ENCODE measurements at places on chromosomes 1 and 21.
A peak's percentile ranks its signal among the peaks of the same experiment; 100 is the strongest.

DNA sequence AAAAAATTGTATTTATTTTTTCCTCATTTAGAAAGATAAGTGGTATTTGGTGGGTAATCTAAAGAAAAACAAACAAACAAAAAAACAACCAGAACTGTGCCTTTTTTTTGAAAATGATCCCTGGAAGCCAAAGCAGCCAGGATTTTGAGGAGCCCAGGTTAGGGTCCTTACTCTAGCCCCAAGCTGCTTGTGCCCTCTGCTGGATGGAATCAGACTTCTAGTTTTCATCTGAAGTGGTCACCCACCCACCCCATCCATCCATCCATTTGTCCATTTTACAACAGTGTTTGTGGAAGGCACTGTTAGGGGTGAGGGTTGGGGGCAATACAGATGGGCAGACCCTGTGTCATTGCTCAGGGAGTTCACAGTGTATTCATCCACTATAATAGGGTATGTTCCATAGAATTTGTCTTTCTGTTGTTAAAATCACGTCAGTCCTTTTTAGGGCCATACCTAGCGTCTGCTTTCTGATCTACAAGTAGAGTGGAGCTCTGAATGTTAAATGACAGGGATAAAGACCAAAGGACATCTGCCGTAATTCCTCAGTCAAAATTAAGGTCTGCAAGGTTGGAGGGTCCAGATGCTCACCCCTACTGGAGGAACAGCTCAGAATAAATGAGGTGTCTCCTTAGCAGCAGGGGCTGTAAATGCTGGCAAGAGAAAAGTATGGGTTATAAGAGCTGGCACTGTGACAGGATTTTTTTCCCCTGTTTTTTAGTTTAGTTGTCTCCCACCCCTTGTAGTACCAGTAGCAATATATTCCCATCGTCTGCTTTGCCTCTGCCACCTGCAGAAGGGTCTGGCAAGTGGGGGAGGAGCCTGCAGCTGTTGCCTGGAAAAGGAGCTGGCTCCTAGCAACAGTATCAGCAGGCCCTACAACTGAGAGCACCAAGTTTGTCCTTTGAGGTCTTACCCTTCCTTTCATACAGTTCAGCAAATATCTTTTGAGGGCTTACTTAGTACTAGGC, 3.2 kb downstream of the LRRC42 start:
- no peak overlapping the region for H3K4me3 ChIP-seq
- peak; percentile 11 for DNase-seq
- H3K27ac ChIP-seq: no peak overlapping the region
- no peaks in the 10 kb centered on the region for H3K27me3 ChIP-seq

- H3K4me1 ChIP-seq: no peaks in the 10 kb centered on the region
- H3K27me3 ChIP-seq: peaks cover 3% of the 10 kb centered on the region
- H3K27ac ChIP-seq: no peak overlapping the region
- no peak overlapping the region for H3K4me3 ChIP-seq
- H3K36me3 ChIP-seq: no peaks in the 10 kb centered on the region
Observed at GRCh38 chr1:86472152-86472551, 3.4 kb downstream of the CLCA1 start.

GRCh38 chr1:175417316-175417715, 224.7 kb upstream of the KIAA0040 start:
- no peaks in the 10 kb centered on the region for H3K4me1 ChIP-seq
- no peaks in the 10 kb centered on the region for H3K36me3 ChIP-seq
- H3K27me3 ChIP-seq: no peaks in the 10 kb centered on the region
- no peak overlapping the region for H3K27ac ChIP-seq
- no peak for DNase-seq

DNA sequence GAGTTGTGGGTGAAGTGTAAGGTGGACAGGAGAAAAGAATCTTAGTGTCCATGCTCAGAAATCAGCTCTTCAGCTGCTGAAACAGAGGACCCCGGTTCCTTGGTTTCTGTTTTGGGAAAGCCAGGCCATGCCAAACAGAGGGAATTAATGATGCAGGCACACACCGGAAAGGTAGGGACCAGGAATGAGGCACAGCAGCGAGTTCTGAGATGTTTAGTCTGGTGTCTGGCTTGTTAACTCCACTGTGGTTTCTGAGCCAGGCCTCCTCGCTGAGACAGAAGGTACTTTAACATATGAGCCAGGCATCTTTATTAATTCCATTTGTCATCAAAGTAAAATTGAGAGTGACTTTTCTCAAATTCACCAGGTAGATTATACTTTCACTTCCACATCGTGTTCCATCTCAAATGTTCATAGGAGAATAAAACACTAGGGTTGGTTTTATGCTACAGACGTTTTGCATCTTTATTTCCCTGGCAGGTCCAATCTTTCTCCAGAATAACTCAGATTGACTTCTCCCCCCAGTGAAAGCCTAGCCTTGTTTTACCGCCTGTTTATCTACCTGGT, 23.5 kb downstream of the LRRC8D start:
- no peaks in the 10 kb centered on the region for H3K36me3 ChIP-seq
- no peaks in the 10 kb centered on the region for H3K27me3 ChIP-seq
- peaks cover 54% of the 10 kb centered on the region for H3K4me1 ChIP-seq
- no peak for DNase-seq
- peak overlapping the region; percentile 87 for H3K4me3 ChIP-seq
- peak overlapping the region; percentile 85 for H3K27ac ChIP-seq

- H3K27me3 ChIP-seq: no peaks in the 10 kb centered on the region
- no peak for DNase-seq
- no peak overlapping the region for H3K27ac ChIP-seq
- peaks cover 43% of the 10 kb centered on the region for H3K4me1 ChIP-seq
- no peak overlapping the region for H3K4me3 ChIP-seq
- H3K36me3 ChIP-seq: peaks cover 48% of the 10 kb centered on the region
Observed at GRCh38 chr1:244846653-244847052, 11.2 kb downstream of the COX20 start.

DNA sequence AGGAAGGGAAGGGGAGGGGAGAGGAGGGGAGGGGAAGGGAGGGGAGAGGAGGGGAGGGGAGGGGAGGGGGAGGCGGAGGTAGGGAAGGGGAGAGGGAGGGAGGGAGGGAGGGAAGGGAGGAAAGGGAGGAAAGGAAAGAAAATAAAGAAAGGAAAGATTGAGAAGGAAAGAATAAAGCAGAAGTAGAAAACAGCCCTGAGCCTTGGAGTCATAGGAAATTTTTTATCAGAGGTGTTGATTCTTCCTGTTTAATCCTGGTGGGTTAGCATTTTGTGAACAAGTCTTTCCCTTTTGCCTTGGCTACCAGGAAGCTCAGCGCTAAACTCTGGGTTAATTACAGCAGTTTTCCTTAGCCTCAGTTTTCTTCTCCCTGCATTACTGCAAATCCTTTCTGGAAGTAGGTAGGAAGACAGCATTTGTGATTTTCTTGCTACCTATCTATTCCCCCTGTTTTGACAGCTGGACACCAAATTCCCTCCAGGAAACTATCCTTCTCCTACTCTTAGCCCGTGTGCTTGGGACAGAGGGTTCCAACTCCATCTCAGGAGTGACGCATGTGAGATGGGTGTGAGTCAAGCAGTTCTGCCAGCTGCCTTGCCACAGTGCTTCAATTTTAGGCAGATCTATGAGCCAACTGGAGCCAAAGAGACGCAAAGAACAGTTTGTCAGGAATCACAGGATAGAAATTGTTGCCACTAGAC, 26.9 kb downstream of the TOMM20 start:
- H3K4me1 ChIP-seq: peaks cover 42% of the 10 kb centered on the region
- no peak overlapping the region for H3K27ac ChIP-seq
- H3K27me3 ChIP-seq: no peaks in the 10 kb centered on the region

DNA sequence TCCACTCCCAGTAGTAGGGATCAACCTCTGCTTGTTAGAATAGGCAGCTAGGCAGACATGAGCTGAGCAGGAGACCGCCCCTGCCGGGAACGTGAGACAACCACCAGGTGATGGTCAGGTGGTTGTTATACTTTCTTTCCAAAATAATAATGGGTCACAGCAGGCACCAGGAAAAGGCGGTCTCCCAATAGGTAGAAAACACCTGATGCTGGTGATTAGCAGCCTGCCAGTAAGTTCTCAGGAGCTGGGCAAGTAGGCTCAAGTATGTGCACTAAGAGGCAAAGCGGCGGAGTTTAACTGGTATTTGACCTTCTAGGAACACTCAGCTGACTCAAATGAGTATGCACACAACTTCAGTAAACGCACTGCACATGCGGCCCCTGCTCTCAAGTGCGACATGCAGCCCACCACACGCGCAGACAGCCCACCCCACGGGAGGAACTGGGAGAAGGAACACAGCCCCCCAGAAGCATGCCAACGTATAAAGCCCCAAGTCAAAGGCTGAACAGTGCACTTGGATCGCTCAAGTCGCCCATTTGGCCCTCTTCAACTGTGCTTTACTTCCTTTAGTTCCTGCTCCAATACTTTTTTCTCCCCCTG, 80.0 kb downstream of the DESI2 start:
- no peaks in the 10 kb centered on the region for H3K36me3 ChIP-seq
- H3K27me3 ChIP-seq: no peaks in the 10 kb centered on the region
- no peak overlapping the region for H3K4me3 ChIP-seq
- no peak for DNase-seq

- no peak for DNase-seq
- H3K27me3 ChIP-seq: no peaks in the 10 kb centered on the region
- no peak overlapping the region for H3K27ac ChIP-seq
- no peaks in the 10 kb centered on the region for H3K36me3 ChIP-seq
Observed at GRCh38 chr1:208003241-208003640, 92.3 kb upstream of the CD34 start.

GRCh38 chr1:203167913-203168200, 7.8 kb downstream of the MYBPH start:
- no peaks in the 10 kb centered on the region for H3K27me3 ChIP-seq
- H3K27ac ChIP-seq: no peak overlapping the region
- DNase-seq: no peak
- H3K4me3 ChIP-seq: no peak overlapping the region
- no peaks in the 10 kb centered on the region for H3K36me3 ChIP-seq

DNA sequence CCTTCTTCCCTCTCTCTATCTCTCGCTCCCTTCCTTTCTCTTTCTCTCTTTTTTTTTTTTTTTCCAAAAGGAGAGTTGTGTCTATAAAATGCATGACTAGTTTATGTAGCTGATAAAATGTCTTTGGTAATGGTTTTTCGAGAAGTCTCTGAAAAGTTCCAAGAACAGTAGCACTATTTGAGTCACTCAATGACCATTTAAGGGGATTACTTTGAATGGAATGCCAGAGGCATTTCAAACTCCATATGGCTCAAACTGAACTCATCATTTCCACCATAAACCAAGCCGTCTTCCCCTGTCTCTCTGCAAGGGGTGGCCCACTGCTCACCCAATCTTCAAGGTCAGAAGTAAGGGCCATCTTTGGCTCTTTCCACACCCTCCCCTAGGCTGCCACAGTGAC, 93.3 kb downstream of the FAM78B start:
- H3K36me3 ChIP-seq: no peaks in the 10 kb centered on the region
- no peak overlapping the region for H3K4me3 ChIP-seq
- no peaks in the 10 kb centered on the region for H3K4me1 ChIP-seq
- H3K27ac ChIP-seq: no peak overlapping the region
- no peaks in the 10 kb centered on the region for H3K27me3 ChIP-seq

GRCh38 chr1:90394247-90394646, 322.9 kb downstream of the BARHL2 start:
- H3K36me3 ChIP-seq: no peaks in the 10 kb centered on the region
- no peak overlapping the region for H3K27ac ChIP-seq
- H3K4me3 ChIP-seq: no peak overlapping the region
- no peaks in the 10 kb centered on the region for H3K4me1 ChIP-seq
- H3K27me3 ChIP-seq: no peaks in the 10 kb centered on the region

DNA sequence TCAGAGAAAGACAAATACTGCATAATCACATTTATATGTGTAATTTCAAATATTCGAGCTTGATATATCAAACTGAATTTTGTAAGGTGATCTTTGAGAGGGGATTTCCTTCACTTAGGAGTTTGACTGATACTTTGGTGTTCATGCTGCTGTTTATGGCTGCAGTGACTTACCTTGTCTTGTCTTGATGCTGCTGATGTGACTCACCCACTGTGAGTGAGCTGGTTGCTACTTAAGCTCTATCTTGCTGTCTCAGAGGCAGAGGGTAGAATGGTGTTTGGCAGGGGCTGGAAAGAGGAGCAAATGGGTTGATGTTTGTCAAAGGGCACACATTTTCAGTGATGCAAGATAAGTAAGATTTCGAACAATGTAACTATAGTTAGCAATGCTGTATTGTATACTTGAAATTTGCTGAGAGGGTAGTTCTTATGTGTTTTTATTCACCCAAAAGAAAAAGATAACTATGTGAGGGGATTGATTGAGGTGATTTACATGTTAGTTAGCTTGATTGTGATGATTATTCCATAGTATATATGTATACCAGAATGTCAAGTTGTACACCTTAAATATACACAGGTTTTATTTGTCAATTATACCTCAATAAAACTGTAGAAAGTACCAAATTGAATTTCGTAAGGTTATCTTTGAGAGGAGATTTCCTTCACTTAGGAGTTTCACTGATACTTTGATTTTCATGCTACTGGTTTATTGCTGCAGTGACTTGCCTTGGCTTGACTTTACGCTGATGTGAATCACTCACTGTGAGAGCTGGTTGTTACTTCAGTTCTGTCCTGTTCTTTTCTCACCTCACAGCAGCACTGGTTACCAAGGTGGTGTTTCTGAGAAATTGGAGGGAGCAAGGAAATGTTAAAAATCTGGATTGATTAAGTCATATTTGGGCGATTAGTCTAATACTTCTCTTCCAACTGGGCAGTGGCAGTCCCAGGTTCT, 94.5 kb upstream of the SLC5A9 start:
- no peaks in the 10 kb centered on the region for H3K36me3 ChIP-seq
- no peaks in the 10 kb centered on the region for H3K4me1 ChIP-seq
- no peak overlapping the region for H3K27ac ChIP-seq
- DNase-seq: no peak

DNA sequence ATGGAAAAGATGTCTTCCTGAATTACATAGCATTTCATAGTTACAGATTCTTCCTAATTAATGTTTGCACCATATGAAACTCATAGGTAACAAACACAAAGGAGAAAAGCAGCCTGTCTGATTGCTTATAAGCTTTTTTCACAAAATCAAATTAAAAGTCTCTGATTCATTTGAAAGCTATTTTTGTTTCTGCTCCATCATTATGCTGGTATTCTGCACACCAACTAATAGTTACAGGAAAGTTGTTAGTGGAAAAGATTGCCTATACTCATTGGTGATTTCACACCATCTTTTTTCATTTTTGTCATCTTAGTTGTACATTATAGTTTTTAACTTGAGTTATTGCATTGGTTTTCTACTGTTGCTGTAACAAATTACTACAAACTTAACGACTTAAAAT, 70.0 kb downstream of the PRKAA2 start:
- no peak overlapping the region for H3K27ac ChIP-seq
- no peak for DNase-seq
- H3K4me3 ChIP-seq: no peak overlapping the region
- no peaks in the 10 kb centered on the region for H3K27me3 ChIP-seq
- H3K4me1 ChIP-seq: no peaks in the 10 kb centered on the region
- H3K36me3 ChIP-seq: no peaks in the 10 kb centered on the region

- no peak overlapping the region for H3K4me3 ChIP-seq
- peak; percentile 42 for DNase-seq
Observed at GRCh38 chr1:26359981-26360806, 6.3 kb upstream of the CRYBG2 start.

GRCh38 chr21:25859235-25859929, 124.6 kb downstream of the GABPA start:
- no peak overlapping the region for H3K27ac ChIP-seq
- H3K4me3 ChIP-seq: no peak overlapping the region
